ENCODE measurements at places on chromosomes 1 and 21.

GRCh38 chr1:99305626-99306025, 41.3 kb downstream of the PLPPR4 start:
- no peak for DNase-seq

DNA sequence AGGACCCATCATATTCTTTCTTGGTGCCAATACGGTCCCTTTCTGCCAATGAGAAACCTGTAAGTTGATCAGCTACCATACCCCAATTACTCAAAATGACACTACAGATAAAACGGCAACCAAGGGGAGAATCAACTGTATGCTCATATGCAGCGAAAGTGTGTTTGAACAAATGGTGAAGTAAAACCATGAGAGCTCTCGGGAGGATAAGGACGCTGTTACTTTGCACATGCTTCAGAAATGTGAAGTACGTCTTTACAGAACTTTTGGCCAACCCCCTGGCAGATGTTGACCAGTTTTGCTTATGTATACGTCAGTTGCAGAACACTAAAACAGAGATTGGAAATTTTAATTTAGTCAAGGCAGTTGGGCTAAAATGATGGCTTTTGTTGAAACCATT, 79.6 kb downstream of the PROX1 start:
- no peak for DNase-seq

GRCh38 chr1:3454811-3455618, 550 bp downstream of the ARHGEF16 start:
- no peak for DNase-seq

GRCh38 chr1:68140536-68140935, 90.1 kb upstream of the DIRAS3 start:
- no peak for DNase-seq

GRCh38 chr1:195520757-195521156, 1087.5 kb downstream of the KCNT2 start:
- DNase-seq = no peak

- no peak for DNase-seq
Observed at GRCh38 chr1:159066108-159066507, 10.5 kb downstream of the AIM2 start.

DNA sequence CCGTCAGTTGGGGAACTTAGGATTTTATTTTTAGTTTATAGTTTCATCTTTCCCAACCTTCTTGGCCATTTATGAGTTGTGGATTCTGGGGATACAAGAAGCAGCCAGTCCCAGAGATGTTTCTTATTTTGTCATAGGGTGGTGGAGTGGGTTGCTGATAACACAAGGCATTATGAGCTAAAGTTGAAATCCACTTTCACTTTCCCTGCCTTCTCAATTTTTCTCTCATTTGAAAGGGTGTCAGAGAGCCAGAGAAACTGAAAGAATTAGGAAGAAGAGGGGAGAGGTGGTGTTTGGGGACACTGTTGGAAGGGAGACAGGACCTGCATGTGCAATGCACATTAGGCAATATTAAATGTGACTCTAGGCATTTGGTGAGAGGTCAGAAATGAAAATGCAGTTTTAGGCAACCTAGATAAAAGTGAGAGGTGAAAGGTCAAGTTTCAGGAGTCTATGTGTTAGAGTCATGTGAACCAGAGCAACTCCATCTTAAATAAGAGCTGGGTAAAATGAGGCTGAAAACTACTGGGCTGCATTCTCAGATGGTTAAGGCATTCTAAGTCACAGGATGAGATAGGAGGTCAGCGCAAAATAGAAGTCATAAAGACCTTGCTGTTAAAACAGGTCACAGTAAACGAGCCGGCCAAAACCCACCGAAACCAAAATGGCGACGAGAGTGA, 71.1 kb upstream of the F3 start:
- DNase-seq = no peak

DNA sequence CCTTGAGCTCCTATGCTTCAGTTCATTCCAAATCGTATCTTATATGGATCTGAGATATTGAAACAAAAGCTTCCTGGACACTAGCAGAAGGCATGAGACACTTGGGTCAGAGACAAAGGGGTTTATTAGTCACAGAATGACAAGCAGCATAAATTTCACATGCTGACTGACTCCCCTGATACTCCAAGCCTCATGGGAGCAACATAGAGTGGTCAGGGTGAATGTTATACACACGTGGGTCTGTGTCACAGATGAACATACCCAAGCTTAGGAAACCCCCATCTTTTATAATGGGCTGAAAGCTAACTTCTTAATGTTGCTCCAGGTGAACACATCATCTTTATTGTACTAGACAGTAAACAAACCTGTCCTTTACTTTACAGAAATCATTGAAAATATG, 599.9 kb upstream of the RGS18 start:
- DNase-seq = no peak

- no peak for DNase-seq
Observed at GRCh38 chr1:43265431-43265830, 4.4 kb upstream of the TMEM125 start.

DNA sequence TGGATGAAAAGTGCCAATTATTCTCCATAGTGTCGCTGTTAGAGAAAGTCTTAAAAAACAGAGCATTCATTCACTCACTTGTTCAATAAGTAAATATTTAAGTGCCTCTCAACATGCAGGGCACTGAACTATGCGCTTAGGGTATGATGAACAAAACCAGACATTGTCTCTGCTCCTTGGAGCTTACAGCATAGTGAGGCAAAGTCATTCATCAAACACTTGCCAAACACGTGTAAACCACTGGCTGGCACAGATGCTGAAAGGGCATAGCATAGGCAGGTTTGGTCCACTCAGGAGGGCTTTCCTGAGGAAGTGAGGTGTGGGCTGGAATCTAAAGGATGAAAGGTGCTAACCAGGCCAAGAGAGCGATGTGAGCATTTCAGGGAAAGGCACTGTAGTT, 27.6 kb upstream of the RD3 start:
- DNase-seq = no peak

DNA sequence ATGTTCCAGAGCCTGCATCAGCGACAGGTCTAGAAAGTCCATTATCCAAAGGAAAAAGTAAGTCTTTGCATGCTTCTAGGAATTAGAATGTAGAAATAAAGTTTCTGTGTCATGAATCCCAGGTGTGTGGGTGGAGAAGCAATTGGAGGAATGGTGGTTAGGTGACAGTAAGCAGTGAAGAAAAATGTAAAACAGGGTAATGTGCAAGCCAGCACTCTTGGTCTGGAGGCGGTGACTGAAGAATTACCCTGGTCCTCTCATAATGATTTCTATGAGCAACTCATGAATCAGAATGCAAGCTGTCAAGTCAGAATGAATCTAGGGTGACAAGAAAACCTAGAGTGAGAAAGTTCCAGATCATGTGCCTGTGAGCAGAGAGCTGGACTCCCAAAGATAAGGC, 33.6 kb downstream of the PLPPR4 start:
- DNase-seq = no peak

- DNase-seq = no peak
Observed at GRCh38 chr1:191520345-191520744, 637.9 kb upstream of the RGS18 start.

DNA sequence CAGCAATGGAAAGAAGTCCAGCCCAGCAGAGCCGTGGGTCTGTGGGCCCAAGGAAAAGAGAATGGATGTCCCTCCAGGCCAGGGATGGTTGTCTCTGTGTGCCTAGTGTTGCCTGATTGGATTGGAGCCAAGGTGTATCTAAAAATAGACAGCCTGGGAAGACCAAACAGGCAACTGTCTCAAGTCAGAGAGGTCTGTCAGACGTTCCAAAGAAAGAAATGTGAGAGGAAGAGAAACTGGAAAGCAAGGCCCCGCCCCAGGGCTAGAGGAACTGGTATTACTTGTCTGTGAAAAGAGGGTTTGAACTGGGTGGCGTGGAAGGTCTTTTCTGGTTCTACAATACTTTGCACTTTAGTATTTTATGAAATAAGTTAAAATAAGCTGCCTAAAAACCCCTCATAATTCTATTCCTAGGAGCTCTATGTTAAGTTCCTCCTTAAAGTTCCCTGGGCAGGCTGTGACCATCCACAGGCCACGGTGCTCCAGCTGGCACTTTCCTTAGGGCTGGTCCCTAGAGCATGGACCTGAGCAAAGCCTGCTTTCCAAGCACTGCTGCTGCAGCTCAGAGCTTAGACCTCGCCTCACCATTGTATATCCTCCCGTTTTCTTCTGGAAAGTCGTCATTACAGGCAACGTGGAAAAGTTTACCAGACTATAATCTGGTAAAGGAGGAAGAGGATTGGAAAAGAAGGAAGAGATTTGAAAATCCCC, 151.6 kb downstream of the DISC1 start:
- no peak for DNase-seq

DNA sequence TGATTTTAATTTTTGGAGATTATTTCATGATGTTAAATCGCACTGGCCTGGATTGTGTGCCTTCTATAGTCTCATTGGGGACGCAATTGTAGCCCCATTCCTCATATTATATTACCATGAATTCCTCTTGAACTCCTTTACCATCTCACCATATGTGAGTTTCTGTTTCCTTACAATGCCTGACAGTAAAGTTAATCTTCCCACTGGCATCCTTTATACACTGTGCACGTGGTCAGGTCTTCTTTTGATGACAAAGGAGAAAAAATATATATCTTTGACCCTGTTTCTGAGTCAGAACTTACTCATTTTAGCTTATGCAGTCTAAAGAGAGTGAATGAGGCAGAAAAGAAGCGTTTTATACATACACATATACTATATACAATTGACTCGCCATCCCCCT, 774 bp upstream of the ABL2 start:
- no peak for DNase-seq
